ENCODE measurements at places on chromosomes 12 and 14.

- DNase-seq = no peak
Observed at GRCh38 chr14:69034612-69035262, 55.6 kb upstream of the ACTN1 start.

DNA sequence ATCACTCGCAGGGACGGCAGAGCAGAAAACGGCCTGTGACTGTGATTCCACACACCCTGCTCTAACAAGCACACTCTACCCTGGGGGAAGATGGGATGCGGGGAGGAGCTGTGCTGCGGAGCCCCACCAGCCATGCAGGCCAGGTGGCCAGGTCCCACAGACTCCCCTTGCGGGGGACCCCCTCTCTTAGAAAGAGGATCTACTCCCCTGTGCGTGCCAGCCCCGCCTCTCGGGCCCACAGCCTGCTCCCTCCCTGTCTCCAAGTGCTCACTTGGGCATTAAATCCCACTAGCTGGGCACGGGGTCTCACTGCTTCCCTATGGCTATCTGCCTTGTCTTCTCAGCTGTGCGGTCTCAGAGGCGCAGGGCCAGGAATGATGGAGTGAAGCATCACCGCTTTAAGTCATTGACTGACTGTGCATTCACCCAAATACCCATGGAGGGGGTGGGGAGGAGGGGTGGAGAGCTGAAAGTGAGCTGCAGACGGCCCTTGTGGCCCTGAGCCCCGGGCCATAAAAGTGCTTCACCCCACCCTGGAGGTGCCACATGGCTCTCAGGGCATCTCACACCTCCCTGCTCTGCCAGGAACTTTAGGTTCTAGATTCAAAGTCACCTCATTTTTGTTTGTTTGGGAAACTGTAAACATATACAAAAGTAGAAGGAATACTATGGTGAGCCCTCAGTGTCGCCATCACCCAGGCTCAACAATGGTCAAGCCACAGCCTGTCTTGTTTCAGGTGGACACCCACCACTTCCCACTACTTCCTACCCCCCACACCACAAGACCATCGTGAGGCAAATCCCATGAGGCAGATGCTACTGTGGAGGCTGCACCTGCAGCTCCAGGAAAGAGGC, 9.4 kb downstream of the STX2 start:
- no peak for DNase-seq

GRCh38 chr12:68389305-68389704, 57.1 kb upstream of the MDM1 start:
- no peak for DNase-seq

GRCh38 chr12:97572220-97572619, 109.6 kb downstream of the RMST start:
- no peak for DNase-seq

DNA sequence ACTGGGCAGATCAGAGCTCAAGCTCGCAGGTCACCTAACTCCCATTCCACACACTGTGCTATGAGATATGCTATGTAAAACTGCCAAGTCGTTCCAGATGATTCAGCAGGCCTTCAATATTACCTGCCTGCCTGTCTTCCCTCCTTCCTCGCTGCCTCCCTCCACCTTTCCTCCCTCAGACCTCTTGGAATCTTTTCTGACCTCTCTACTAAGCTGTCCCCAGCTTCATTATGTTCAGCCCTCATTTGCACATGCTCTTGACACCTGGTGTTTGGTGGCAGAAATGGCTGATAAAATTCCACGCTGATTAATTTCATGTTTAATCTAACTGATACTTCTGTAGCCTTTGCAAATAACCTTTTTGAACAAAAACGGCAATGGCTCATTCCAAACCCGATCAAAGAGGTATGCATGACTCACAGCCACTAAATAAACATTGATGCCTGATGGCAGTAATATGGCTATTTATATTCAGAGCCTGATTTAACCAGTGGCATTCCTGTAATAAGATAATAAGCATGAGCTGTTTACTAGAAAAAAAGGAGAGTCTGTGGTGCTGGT, 130.8 kb upstream of the EGLN3 start:
- peak; percentile 15 for DNase-seq

DNA sequence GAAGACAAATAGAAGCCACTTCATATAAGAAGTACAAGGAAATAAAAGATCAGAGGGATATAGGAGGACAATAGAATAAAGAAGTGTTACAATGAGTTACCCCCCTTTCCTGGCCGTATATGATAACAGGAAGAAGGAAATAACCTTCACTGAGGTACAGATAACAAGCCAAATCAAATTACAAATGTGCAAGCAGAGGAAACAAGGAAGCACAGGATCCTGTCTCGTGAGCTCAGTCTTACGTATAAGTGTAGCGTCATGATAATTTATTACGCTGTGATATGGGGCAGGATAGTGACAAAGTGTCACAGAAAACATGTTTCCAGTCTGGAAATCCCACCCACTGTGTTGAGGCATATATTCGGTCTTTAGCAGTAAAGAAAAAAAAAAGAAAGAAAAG, 26.5 kb downstream of the CRACR2A start:
- DNase-seq = no peak

- DNase-seq = no peak
Observed at GRCh38 chr12:68109001-68109400, 50.5 kb downstream of the IFNG start.

DNA sequence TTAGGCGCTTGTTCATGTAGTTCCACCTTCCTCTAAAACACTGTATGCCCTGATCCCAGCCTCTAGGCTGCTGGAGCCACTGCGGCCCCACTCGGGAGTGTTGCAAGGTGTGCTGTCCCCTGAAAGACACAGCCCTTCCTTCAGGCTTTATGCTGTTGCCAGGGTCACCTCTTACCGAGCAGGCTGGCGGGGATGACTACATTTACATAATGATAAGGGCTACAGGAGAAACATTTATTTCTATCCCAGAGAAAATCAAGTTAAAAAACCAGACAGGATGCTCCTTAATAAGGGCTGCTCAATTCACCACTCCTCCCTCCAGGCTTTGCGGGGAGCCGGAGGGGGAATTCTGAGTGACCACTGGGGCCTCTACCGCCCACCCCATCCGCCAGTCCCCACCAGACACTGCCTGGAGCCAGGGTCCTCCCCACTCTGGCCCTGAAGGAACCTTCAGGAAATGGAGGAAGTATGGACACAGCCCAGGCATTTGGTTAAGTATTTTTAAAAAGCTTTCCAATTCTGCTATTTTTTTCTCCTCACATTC, 200.6 kb downstream of the TTC7B start:
- no peak for DNase-seq

DNA sequence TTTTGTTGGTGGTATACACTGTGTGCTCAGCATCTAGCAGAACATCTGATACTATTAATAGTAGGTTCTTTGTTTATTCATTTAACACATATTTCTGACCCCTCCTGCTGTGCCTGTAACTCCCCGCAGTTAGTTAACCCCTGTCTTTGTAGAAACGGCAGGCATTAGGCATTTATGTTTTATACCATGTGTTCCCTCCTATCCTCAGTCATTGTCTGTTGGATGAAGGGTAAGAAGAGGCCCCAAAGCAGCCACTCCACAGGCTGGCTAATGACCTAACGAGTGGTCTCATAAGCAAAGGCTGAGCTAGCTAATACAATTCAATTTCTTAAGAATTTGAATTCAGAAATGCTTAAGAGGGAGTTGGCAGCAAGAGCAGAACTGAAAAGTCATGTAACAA, 170.8 kb downstream of the TMX1 start:
- no peak for DNase-seq

DNA sequence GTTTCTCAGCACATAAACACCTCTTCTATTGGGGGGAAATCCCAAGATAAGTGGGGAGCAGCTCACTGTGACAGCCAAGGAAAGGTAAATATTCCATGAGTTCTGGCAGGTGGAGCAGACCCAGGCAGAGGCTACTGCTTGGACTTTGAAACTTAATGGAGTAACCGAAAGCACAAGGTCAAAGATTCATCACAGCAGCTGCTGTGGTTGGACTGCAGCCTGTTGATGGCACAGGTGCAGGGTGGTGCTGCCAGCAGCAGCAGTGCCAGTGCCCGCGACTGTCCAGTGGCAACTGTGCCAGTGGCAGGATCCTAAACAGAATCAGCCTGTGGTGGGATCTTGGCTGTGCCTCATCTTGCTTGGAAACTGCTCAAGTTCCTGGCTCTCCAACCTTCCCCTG, 81.4 kb upstream of the ARID2 start:
- DNase-seq = no peak

- no peak for DNase-seq
Observed at GRCh38 chr14:77838831-77839511, 39.1 kb downstream of the ADCK1 start.

DNA sequence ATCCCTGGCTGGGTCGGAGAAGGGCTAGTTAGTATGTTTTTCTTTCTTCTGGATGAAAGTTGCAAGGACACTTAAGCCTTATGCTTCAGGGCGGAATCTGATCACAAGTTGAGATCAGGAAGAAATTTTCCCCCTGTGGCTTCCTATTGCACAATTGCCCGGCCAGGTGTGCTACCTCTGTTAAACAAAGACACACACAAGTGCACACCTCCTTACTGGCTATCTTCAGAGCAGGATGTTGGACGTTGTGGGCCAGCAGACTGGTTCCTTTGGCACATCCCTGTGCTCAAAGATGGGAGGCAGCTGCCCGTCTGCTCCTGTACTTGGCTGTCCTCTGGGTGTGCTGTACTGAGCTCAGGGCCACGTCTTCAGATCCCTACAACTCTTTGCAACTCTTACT, 19.1 kb downstream of the ETV6 start:
- DNase-seq = no peak

GRCh38 chr14:34368971-34369647, 92.9 kb downstream of the SPTSSA start:
- DNase-seq = no peak

GRCh38 chr12:16857456-16857923, 251.5 kb upstream of the LMO3 start:
- no peak for DNase-seq

DNA sequence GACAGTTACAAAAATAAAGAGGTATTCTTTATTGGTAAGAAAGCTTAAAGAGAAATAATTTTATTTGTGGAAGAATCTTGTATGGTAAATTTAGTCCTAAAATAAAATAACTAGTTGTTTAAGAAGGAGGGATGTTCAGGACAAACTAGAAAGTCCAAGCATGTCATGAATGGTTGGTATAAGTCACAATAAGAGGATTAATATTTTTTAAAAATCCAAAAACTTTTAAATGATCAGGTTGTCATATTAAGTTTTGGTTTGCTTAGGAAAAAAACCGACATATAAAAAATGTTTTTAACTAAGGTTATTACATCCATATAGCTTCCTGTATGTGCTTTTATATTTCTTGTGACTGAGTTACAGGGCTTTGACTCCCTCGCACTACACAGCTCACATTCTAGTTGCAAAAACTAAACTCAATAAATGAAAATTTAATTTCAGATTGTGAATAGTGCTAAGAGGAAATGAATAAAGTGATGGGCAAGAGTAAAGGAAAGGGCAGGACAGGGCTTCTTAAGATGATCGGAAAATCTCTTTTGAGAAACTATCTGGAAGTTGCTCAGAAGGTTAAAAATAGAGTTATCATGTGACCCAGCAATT, 80.7 kb upstream of the METAP2 start:
- DNase-seq = no peak

- no peak for DNase-seq
Observed at GRCh38 chr14:102692334-102692733, 84.9 kb upstream of the TRAF3 start.

- DNase-seq = no peak
Observed at GRCh38 chr14:50477760-50478159, 54.6 kb downstream of the MAP4K5 start.

GRCh38 chr12:46487567-46488131, 115.1 kb upstream of the SLC38A2 start:
- no peak for DNase-seq

GRCh38 chr14:93329965-93330608, 2.7 kb downstream of the BTBD7 start:
- DNase-seq = no peak

DNA sequence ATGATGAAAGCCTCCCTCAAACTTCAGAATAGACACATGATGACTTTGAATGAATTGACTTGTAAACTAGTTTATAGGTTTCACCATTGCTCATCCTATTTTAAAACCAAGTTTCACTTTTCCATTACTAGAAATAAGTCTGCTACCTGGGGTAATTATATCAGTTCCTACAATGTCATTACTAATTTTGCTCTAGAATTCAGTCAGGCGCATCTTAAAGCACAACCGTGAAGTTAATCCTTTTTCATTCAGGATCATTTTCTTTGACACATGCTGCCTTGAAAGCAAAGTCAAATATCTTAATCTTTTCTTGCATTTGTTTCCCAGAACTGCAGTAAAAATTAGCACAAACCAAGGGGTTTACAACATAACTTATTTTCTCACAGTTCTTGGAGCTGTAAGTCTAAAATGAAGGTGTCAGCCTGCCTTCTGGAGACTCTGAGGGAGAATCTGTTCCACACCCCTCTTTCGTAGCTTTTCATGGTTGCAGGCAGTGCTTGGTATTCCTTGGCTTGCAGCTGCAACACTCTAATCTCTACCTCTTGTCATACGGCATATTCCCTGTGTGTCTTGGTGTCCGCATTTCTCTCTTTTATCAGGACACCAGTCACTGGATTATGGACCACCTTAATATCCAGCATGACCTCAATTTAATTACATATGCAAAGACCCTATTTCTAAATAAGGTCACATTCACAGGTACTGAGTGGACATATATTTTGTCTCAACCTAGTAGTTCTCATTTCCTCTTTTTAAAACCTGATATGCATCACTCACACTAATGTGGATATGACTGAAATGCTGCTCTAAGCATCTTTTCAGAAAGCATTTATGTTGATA, 114.3 kb upstream of the PDZRN4 start:
- DNase-seq = no peak

DNA sequence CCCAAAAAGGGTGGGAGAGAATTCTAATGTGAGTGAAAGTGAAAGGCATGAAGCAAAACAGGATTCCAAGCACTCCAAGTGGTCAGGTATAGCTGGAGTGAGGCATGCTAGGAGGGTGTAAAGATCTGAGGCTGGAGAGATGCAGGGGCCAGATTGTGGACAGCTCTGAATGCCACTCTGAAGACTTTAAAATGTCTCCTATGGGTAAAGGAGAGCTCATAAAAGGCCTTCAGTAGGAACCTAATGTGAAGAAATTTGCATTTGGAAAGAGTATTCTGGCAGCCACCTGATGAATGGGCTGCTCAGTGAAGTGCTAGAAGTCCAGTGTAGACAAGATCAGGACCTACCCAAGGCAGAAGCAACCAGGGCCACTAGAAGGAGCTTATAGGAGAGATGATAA, 68.9 kb downstream of the DNAI7 start:
- DNase-seq = no peak

DNA sequence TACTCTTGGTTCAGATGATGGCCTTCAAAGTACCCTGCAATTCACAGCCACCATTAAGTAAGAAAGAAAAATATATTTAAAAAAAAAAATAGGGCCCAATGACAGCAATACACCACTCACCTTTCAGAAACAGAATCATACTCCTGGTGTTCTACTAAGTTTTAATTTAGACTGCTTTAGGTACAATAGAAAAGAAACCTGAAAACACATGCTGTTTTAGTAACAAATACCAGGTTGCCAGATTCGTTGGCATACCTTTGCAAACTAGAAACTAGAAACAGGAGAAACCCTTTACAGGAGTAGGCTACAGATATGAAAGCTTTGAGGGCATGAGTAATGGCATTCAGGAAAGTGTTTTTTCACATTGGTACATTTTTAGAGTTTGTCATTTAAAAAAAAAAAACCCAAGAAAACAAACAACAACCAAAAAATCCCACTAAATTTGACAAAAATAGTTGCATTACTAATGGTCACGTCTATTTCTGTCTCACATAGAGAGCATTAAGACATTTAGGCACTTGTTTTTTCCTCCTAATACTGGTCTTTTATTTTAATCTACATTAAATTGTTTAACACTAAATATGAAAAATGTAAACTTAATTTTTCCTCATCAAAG, 4.0 kb downstream of the SIX1 start:
- no peak for DNase-seq

GRCh38 chr12:121983536-121984210, 38.0 kb upstream of the BCL7A start:
- DNase-seq = no peak

- no peak for DNase-seq
Observed at GRCh38 chr14:93496856-93497741, 66.4 kb downstream of the UNC79 start.
